ENCODE measurements at places on chromosomes 16 and 17.

DNA sequence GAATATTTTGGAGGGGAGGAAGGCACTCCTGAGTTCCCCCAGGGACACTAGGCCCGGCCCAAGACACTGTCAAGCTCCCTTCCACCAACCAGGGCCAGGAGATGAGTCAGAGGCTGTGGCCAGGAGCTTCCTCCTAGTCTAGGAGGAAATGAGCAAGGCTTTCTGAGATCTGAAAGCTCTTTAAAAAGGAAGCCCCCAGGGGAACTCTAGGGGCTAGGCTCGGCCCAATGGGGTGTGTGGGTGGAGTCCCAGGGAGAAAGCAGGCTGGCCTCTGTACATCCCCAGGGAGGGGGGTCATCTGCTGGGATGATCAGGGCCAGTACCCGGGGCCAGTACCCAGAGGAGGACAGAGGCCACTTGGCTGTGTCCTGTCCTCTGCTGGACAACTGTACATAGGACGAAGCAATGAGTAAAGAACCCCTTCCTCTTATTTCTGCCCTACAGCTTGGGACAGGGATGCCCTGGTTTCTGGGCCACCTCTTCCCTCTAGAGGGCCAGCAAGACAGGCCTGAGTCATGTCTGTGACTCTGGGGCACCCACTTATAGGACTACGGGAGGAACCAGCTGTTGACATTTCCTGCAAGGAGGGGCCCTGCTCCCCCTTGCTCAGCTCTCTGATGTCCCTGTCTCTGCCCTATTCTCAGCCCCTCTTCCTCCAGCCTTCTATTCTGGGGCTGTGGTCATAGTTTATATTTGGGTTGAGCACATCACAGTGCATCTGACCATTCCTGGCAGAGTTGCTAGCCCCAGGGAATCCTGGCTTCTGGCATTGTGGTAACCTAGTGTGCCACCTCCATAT lies 2.7 kb downstream of the FHOD1 start:
- DNase-seq = no peak

GRCh38 chr16:70342016-70342415 lies 4.7 kb upstream of the DDX19A start:
- no peak for DNase-seq

GRCh38 chr16:54783226-54783625 lies 147.4 kb upstream of the IRX5 start:
- DNase-seq = no peak

- DNase-seq = no peak
Observed at GRCh38 chr17:29625037-29625750, 2.5 kb upstream of the CORO6 start.

DNA sequence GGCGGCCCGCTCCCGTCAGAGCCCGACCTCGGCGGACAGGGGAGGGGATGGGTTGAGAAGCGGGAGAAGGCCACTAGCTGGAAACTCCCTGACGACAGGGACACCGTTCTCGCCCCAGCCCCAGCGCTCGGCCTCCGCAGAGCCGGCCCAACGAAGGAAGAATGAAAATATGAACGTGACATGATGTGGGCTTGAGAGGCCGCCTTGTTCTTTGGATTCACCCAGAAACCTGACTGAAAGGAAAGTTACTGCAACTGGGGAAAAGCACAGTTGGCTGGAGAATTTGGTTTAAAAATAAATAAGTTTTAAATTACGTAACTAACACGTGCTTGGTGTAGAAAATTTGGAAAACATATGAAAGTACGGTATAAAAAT lies 21.1 kb downstream of the NPTX1 start:
- no peak for DNase-seq

GRCh38 chr17:5563456-5563855 lies 20.9 kb downstream of the NLRP1 start:
- no peak for DNase-seq

- no peak for DNase-seq
Observed at GRCh38 chr17:77466140-77466539, 325.4 kb downstream of the SEC14L1 start.

DNA sequence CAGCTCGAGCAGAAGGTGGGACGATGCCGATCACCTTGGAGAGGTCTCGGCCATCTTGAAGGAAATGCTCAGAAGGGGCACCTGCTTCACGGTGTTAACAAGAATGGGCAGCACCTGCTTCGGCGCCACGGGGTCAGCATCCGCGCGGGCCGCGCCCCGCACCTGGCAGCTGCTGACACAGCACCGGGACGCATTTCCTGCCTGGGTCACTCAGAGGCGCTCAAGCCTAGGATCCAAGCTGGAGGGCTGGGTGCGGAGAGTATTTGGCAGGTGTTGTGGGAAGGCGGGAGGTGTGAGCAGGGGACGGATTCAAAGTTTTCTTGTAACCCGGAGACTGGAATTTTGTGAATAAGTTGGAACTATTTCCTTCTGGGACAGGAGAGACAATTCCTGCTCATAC lies 39.3 kb upstream of the AKTIP start:
- DNase-seq = no peak

All from neuronal stem cell (in vitro differentiated cells).